Activated CD4-positive, alpha-beta T cell treated with anti-CD3 and anti-CD28 coated beads for 4 hours (primary cell): ENCODE measurements at places on chromosomes 11 and 22.

GRCh38 chr22:36010882-36011281 is 17.7 kb downstream of the RBFOX2 start:
- DNase-seq = no peak

DNA sequence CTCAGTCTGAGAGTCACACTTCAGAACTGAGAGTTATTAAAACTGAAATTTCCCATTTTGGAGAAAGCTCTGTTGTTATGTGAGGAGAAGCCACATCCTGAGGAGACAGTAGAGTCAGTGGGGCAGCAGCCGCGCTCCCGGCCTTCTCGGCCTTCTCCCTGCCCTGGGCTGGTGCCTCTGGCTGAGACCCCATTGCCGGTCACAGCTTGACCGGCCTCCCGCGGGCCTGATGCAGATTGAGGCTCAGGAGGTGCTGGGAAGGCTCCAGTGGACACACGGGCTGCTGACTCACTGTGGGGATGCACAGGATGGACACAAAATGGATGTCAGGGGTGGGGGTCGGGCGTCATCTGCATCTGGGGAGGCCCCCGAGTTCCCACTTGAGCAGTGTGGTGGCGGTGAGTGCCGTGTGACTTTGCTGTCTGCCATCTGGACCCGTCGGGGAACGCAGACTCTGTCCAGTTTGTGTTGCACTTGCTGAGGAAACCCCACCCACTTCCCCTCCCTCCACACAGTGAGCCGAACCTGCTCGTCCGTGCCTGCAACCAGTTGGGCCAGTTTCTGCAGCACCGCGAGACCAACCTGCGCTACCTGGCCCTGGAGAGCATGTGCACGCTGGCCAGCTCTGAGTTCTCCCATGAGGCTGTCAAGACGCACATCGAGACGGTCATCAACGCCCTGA is 50.1 kb downstream of the MUC6 start:
- no peak for DNase-seq

DNA sequence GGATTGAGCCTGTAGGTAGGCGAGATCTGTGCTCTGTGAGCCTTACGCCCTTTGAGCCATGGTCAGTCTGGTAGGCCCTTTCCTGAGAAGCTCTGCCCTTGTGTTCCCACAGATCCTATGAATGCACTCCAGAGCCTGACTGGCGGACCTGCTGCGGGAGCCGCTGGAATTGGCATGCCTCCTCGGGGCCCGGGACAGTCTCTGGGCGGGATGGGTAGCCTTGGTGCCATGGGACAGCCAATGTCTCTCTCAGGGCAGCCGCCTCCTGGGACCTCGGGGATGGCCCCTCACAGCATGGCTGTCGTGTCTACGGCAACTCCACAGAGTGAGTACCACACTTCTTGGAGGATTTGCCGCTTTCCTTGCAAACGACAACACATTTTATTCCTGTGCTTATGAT is 47.4 kb downstream of the MED15 start:
- DNase-seq = no peak

DNA sequence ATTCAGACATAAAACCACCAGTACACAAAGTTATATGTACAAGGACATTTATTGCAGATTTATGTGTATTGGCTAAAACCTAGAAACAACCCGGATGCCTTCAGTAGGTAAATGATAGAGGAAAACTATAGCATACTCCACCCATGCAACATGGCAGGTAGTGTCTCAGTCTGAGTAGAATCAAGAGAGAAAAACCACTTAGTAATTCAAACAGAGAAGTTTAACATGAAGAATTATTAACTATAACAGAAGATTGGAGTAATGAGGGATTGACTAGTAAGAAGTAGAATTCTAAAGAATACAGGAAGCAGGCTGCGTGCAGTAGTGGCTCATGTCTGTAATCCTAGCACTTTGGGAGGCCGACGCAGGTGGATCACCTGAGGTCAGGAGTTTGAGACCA is 16.2 kb upstream of the SPTY2D1 start:
- no peak for DNase-seq

- no peak for DNase-seq
These were observed 234.7 kb downstream of the BRD1 start for GRCh38 chr22:49592780-49593501.

- no peak for DNase-seq
These were observed 38.6 kb upstream of the RBFOX2 start for GRCh38 chr22:36067235-36067558.

DNA sequence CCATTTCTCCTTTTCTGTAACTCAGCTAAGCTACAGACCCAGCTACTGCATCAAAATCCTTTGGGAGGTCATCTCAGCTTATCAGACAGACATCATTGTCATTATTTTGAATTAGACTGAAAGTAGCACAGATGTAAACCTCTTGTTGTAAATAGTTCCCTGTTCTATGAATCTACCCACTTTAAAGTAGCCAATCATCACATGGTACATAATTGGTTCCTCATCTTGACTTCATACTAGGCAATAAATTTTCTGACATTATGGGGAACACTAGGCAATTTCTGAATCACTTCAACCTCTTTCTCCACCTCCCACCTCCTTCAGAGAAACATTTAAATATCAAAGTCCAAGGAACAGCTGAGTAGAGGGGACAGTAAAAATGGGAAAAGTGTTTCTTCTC is 47.9 kb downstream of the MPPED2 start:
- no peak for DNase-seq

- no peak for DNase-seq
These were observed 386.7 kb downstream of the TBC1D22A start for GRCh38 chr22:47148956-47149728.

- no peak for DNase-seq
These were observed 537.6 kb downstream of the TBC1D22A start for GRCh38 chr22:47299863-47300697.

DNA sequence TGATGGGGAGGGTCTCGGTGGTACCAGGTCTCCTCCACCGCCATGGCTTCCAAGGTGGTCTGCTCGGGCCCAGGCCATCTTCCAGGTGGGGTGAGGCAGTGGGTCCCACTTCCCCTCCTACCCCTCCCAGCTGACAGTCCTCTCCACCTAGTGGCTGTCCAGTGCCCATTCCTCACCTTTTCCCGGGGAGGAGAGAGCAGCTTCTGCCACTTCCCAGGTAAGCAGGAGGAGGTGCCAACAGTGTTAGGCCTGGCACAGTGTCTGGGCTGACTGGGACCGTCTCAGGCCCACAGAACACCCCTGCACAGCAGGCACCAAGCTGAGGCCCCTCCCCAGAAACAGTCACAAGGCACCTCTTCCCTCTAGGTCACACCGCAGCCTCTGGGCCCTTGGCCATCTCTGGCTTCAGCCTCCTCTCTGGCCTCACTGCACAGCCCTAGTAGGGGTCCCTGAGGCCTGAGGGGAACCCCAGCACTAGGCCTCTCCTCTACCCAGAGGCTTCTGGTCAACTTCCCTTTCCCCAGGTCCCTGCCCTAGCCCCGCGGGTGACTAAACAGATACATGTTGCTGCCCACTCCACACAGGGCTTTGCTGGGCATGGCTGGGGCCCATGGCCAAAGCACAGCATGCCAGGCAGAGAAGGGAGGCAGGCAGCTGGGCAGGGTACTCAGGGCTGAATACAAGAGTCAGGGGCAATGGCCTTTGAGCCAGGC is 2.3 kb upstream of the ANKRD13D start:
- DNase-seq = no peak

GRCh38 chr11:116981266-116981885 is 116.9 kb downstream of the SIK3 start:
- no peak for DNase-seq

GRCh38 chr11:121688055-121688491 is 235.3 kb upstream of the SORL1-AS1 start:
- DNase-seq = no peak

DNA sequence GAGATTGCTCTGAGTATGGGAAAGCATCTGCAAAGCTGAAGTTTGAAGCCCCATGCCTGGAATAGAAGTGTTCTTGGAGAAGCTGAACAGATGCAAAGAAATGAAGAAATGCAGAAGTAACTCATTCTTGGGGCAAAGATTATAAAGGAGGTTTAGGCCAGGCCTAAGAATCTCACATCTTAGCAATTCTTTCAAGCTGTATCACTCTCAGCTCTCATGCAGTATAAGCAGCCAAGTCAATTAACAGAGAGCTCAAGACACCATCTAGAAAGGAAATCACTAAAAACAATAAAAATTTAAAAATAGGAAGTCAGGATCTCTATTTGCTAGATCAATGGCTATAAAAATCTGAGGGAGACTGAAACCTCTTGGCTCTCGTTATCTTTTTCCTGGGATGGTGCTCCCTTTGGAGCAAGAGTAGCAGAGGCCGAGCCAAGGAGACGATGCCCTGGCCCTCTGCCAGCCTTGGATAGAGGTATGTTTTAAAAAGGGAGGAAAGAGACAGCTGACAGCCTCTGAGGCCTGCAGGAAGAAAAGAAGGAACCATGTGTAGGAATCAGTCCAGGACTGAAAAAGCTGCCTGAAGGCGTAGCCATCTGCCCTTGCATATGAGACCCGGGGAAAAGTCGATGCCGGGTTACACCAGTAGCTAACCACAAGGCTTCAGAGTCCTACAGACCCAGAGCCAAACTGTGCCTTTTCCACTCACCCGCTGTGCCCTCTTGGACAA is 229.8 kb downstream of the BLID start:
- no peak for DNase-seq

GRCh38 chr22:30283342-30283741 is 6.0 kb downstream of the CASTOR1 start:
- DNase-seq = no peak

DNA sequence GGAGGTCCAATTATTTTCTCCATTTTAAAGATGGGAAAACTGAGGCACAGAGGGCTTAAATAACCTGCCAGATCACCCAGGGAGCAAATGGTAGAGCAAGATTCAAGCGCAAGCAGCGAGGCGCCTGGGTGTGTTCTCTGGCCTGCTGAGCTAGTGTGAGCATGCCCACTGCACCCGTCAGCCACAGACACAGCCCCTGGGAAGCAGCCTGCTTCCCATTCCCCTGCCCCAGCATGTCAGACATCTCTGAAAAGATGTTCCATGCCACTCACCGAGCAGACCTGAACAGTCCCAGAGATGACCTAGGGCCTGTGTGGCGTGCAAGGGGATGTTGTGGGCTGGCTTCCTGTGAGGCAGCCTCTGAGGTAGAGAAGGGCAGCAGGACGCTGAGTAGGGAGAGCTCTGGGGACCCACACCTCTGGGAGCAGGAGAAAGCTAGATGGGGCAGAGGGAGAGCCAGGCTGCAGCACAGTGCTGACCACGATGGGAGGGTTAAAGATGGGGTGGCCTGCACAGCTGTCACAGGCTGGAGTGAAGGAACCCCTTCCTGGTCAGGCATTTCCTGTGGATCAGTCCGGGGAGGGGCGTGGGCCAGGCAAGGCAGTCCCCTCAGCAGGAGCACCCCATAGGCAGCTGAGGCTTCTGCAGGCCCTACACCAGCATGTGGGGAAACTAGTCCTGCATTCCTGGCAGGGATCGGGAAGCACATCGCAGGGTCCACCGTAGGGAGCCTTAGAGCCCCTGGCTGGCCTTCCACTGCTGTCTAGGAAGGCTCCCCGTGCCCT is 101.4 kb downstream of the GALNT18 start:
- DNase-seq = no peak

DNA sequence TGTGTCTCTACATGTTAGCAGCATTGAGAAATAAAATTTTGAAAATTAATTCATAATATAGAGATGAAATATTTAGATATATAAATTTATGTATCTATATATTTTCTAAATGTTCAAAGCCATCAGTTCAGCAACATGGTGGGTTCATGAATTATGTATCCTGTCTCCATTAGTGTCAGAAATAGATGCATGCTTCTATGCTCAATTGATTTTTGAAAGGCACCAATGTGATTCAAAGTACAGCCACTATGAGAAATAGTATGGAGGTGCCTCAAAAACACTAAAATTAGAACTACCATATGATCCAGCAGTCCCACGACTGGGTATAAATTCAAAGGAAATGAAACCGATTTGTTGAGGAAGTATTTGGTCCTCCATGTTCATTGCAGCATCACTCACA is 128.6 kb upstream of the SYN3 start:
- DNase-seq = no peak

GRCh38 chr11:44515048-44515447 is 50.4 kb upstream of the CD82 start:
- DNase-seq = no peak

GRCh38 chr22:19872779-19873137 is 18.1 kb upstream of the GNB1L start:
- DNase-seq = no peak

DNA sequence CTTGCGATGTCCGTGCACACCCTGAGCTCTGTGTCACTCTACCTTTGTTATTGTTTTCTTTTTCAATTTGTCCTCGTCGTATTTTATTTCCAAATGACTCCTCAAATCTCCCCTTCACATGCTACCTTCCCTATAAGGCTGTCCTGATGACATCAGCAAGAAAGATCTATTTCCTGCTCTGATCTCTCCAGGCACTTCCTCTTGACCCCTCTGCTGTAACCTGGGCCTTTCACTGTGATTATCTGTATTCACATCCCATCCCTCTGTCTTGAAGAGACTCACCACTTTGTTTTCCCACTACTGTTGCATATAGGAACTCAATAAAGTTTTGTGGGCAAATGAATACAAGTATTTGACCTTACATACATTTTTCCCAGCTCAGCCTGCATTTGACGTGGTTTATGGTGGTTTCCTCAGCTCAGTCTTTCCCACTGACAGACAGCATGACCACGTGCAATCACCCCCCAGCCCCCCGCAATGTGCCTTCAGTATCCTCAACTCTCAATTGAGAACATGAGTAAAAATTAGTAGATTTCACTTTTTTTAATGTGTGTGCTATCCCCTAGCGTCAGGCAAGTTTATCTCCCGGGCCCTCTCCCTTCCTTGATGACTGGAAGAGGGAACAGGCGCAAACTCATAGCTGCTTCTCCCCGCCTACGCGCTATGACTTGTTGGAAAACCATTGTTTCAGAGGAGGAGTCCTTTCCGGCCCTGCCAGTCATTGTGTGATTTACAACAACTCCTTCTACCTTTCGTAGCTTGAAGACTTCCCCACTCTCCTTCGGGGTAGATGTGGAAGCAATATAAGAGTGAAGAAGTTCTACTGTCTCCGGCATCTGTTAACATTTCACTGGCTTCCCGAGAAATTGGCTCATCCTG is 498.5 kb downstream of the NTM start:
- no peak for DNase-seq

GRCh38 chr11:127709960-127710359 is 709.4 kb upstream of the KIRREL3 start:
- DNase-seq = no peak

DNA sequence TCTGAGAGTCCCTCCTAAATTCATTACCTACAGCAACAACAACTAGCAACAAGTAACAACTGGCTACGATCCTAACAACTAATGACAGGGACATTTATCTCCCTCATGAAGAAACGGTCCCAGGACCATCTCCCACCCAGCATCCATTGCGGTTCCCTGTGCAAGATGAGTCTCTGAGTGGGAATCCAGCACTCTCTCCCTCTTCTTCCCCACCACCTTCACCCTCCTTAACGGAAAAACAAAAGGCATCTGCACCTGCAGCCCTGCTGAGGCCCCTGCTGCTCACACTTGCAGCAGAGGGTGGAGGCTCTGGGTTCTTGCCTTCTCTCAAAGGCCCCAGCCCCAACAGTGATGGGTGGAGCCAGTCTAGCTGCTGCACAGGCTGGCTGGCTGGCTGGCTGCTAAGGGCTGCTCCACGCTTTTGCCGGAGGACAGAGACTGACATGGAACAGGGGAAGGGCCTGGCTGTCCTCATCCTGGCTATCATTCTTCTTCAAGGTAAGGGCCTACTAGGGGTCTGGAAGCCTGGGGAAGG is at the start of gene CD3G:
TSS of gene CD3G (plus strand) at position 364 of the 535 bp plus-strand sequence. CDS start at position 444, 80 bp downstream.
- peak; percentile 70 for DNase-seq
